Mesangial cell (primary cell): ENCODE measurements at places on chromosomes 11 and 22. TPM values are rescaled to one million over a fixed set of nuclear protein-coding genes. Genes with fewer than 3 reads are reported as not detected.

The RIBC2 gene
- total RNA-seq = 0.25 and 0.81 TPM in 2 replicates

The GNAZ gene
- total RNA-seq = 1.3 and 3.5 TPM in 2 replicates

The ZDHHC13 gene
- 10.1 and 15.0 TPM in 2 replicates for total RNA-seq

The OR8D4 gene
- not detected in 2 replicates for total RNA-seq

The SYT12 gene
- 0.49 and 1.9 TPM in 2 replicates for total RNA-seq

The GGTLC2 gene
- not detected in 2 replicates for total RNA-seq

The PHOX2A gene
- 0.13 TPM in 1 of 2 replicates, not detected in the other for total RNA-seq

The HBE1 gene
- total RNA-seq = not detected in 2 replicates

The PKDREJ gene
- not detected in 2 replicates for total RNA-seq

The OR4P4 gene
- not detected in 2 replicates for total RNA-seq

The DERL3 gene
- total RNA-seq = 0.63 and 3.9 TPM in 2 replicates

The INPP5J gene
- total RNA-seq = 3.3 and 5.2 TPM in 2 replicates
